ENCODE measurements at places on chromosomes 2 and 18.

DNA sequence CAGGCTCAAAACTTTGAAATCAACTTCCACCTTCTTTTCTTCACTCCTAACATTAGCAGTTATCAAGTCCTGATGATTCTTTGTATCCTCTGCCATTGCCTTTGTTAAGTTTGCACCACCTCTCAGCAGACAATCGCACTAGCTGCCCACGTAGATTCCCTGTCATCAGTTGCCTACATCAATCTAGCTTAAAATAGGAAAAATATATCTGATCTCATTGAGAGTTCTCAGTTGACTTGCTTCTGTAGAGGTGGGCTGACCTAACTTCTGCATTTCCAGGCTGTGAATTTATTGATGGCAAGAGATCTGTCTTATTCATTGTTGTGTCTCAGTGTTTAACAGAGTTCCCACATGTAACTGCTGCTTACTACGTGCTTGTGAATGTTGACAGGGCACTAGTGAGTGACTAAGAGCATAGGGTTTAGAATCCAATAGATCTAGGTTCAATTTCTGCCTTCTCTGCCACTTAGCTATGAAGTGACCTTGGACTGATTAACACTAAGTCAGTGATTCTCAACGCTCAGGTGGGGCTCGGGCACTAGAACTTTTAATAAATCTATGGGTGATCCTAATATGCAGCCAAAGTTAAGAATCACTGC lies 3.7 kb upstream of the INSIG2 start:
- no peaks in the 10 kb centered on the region for H3K36me3 ChIP-seq
- DNase-seq: no peak
- peaks cover 30% of the 10 kb centered on the region for H3K4me1 ChIP-seq
- H3K4me3 ChIP-seq: no peak overlapping the region
- H3K27ac ChIP-seq: no peak overlapping the region
- H3K27me3 ChIP-seq: no peaks in the 10 kb centered on the region

DNA sequence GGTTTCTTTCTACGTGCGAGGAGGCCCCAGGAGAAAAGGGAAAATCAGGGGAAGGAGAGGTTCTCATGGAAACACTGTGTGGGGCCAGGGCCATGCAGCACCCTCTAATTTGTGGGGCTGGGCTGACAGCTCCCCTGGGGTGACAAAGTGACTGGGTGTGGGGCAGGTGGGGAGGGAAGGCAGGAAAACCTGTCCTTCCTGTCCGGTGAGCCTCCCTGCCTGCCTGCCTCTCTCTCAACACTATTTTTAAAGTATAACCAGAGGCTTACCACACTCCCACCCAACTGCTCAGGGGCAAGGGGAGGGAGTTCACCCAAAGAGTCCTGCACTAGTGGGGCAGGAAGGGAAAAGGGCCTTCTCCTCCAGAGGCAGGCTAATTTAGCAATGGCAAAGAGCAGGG lies 10.5 kb upstream of the EPAS1 start:
- no peak overlapping the region for H3K4me3 ChIP-seq
- peaks cover 15% of the 10 kb centered on the region for H3K4me1 ChIP-seq
- no peak for DNase-seq
- no peaks in the 10 kb centered on the region for H3K36me3 ChIP-seq
- H3K27me3 ChIP-seq: no peaks in the 10 kb centered on the region

DNA sequence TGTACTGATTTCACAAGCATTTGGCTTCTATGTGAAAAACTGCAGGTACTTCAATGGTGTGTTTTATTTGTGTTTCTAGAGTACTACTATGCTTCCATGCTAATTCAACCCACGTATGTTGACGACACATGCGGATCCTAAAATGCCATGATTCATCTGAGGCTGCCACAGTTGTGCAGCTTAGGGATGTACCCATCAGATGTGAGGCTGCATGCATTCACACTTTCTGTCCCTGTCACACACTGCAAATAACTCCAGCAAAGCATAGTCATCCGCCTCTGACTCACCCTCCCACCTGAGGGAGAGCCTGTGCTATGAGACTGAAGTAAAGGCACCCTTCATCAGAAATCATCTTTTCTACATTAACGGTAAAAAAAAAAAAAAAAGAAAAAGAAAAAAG lies 22.1 kb upstream of the SERTAD2 start:
- no peaks in the 10 kb centered on the region for H3K36me3 ChIP-seq
- no peak for DNase-seq
- H3K4me3 ChIP-seq: no peak overlapping the region
- no peaks in the 10 kb centered on the region for H3K27me3 ChIP-seq
- peaks cover 18% of the 10 kb centered on the region for H3K4me1 ChIP-seq

GRCh38 chr2:1791685-1792435 lies 47.5 kb upstream of the PXDN start:
- DNase-seq: no peak
- peaks cover 13% of the 10 kb centered on the region for H3K4me1 ChIP-seq
- no peak overlapping the region for H3K27ac ChIP-seq
- H3K4me3 ChIP-seq: no peak overlapping the region

DNA sequence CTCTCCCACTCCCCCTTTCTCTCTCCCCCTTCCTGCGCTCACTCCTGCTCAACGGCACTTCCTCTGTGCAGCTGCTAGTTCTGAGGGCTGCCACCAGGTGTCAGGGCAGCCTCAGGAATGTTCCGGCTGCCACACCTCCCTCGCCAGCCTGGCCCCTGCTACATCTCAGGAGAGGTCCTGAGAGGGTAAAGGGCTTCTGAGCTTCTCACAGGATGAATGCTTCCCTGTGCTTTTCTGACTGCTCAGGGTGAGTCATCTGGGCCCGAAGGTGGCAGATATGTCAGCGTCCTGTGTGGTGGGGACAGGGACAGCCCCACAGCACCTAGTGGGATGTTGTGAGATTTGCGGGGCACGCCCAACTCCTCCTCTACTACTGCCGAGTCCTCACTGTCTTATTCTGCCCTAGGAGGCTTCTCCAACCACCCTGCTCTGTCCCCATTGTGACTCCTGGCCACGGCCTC lies 49.0 kb downstream of the PLEKHB2 start:
- H3K4me1 ChIP-seq: peaks cover 11% of the 10 kb centered on the region
- no peaks in the 10 kb centered on the region for H3K27me3 ChIP-seq
- peaks cover 14% of the 10 kb centered on the region for H3K36me3 ChIP-seq
- peak; percentile 75 for DNase-seq

- no peak overlapping the region for H3K4me3 ChIP-seq
- no peak overlapping the region for H3K27ac ChIP-seq
- peaks cover 31% of the 10 kb centered on the region for H3K4me1 ChIP-seq
- no peaks in the 10 kb centered on the region for H3K27me3 ChIP-seq
- H3K36me3 ChIP-seq: no peaks in the 10 kb centered on the region
Observed at GRCh38 chr18:73688851-73689711, 458.6 kb downstream of the FBXO15 start.

- peaks cover 4% of the 10 kb centered on the region for H3K36me3 ChIP-seq
- H3K4me1 ChIP-seq: no peaks in the 10 kb centered on the region
- DNase-seq: no peak
- no peaks in the 10 kb centered on the region for H3K27me3 ChIP-seq
Observed at GRCh38 chr2:86700690-86701089, 19.4 kb upstream of the RMND5A start.

DNA sequence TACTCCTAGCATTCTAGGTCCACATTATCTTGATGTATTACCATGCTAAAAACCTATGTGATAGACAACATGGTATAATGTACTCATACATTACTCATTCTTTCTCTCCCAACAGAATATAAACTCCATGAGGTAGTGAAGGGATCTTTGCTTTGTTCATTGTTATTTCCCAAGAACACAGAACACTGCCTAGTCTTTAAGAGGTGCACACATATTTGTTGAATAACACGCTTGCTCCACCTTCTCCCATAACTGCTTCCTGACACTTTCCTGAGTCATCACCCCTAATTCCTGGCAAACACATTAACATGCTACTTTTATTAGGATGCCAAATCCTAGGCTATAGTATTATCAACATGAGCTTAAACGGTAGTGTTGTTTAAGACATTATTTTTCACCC lies 41.3 kb downstream of the REV1 start:
- no peaks in the 10 kb centered on the region for H3K27me3 ChIP-seq
- peaks cover 28% of the 10 kb centered on the region for H3K36me3 ChIP-seq
- no peak overlapping the region for H3K27ac ChIP-seq
- H3K4me3 ChIP-seq: no peak overlapping the region
- H3K4me1 ChIP-seq: peaks cover 6% of the 10 kb centered on the region

GRCh38 chr2:37645362-37645761 lies 26.1 kb downstream of the CDC42EP3 start:
- H3K4me1 ChIP-seq: peaks cover 23% of the 10 kb centered on the region
- H3K27ac ChIP-seq: no peak overlapping the region
- H3K36me3 ChIP-seq: peaks cover 58% of the 10 kb centered on the region

DNA sequence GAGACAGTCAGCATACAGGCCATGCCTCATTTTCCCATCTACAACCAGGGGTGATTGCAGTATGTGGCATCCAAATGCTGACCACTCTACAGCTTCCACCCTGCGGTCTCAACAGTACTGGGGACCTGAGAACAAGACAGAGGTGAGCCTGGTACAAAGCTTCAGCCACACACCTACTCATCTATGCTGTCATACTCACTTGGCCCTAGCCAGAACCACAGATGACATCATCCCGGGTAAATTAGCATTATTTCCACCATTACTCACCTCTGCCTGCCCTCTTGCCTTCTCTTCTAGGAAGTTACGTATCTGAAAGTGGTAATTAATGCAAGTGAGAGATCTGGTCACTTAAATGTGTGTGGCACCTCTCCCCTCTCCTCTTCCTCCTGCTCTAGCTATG lies 208.2 kb upstream of the ARL4C start:
- peaks cover 26% of the 10 kb centered on the region for H3K27me3 ChIP-seq
- no peak overlapping the region for H3K27ac ChIP-seq
- no peak for DNase-seq

GRCh38 chr2:101361121-101361520 lies 26.2 kb downstream of the CREG2 start:
- H3K27me3 ChIP-seq: no peaks in the 10 kb centered on the region
- H3K27ac ChIP-seq: no peak overlapping the region
- no peak overlapping the region for H3K4me3 ChIP-seq
- DNase-seq: no peak
- no peaks in the 10 kb centered on the region for H3K36me3 ChIP-seq

DNA sequence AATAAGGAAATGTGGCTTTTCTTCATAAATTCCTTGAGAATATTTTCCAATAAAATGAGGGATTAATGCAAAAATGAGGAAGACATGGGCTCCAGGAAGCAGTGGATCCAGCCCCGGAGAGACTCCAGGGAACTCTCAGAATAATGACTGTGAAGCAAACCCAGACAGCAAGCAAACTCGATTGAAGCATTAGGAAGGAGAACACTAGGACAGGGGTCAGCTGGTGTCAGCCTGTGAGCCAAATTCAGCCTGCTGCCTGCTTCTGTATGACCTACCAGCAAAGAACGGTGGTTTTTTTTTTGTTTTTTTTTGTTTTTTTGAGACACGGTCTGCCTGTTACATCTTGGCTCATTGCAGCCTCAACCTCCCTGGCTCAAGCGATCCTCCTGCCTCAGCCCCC lies 274.3 kb upstream of the FBXO11 start:
- DNase-seq: no peak
- H3K4me3 ChIP-seq: no peak overlapping the region
- no peaks in the 10 kb centered on the region for H3K27me3 ChIP-seq
- peaks cover 2% of the 10 kb centered on the region for H3K36me3 ChIP-seq

GRCh38 chr2:100394111-100394641 lies 23.3 kb downstream of the CHST10 start:
- H3K36me3 ChIP-seq: peaks cover 30% of the 10 kb centered on the region
- H3K27ac ChIP-seq: no peak overlapping the region
- H3K4me3 ChIP-seq: no peak overlapping the region
- H3K27me3 ChIP-seq: no peaks in the 10 kb centered on the region

DNA sequence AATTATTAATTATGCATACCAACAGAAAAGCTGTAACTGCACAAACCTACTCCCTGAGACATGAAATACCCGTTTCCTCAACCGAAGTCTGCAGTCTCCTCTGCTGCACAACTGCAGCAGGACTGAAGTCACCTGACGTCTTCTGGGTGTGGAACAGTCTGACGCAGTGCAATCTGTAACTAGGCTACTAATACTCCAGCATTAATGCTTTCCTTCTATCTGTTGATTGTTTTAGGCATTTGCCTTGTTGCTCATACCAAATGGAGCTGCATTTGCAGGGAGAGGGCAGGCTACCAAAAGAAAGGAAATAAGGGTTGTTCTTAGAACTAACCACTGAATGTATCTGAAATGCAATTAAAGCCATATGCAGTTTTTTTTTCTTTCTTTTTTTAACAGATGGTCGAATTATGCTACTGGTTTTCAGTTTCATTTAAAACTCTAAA lies 40.1 kb downstream of the RTN4 start:
- no peak overlapping the region for H3K4me3 ChIP-seq
- DNase-seq: no peak
- peak overlapping the region; percentile 76 for H3K27ac ChIP-seq
- peaks cover 75% of the 10 kb centered on the region for H3K4me1 ChIP-seq
- no peaks in the 10 kb centered on the region for H3K36me3 ChIP-seq

DNA sequence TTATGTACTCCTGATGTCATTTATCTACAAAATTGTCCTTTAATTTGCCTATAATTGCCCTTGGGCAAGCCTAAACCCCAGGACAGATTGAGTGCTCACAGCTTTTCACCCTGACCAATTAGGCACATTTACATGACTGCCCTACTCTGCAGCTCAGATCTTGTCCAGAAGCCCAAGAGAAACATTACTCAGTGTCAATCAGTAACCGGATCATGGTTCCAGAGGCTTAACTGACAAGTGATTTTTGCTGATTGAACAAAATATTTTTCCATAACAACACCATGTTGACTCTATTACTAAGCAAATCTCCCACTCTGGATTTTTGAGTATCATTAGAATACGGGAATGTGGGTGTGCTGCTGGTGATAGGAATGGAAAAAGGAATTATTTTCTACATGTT lies 465.4 kb upstream of the TNP1 start:
- no peak overlapping the region for H3K27ac ChIP-seq
- DNase-seq: no peak
- peaks cover 2% of the 10 kb centered on the region for H3K36me3 ChIP-seq

DNA sequence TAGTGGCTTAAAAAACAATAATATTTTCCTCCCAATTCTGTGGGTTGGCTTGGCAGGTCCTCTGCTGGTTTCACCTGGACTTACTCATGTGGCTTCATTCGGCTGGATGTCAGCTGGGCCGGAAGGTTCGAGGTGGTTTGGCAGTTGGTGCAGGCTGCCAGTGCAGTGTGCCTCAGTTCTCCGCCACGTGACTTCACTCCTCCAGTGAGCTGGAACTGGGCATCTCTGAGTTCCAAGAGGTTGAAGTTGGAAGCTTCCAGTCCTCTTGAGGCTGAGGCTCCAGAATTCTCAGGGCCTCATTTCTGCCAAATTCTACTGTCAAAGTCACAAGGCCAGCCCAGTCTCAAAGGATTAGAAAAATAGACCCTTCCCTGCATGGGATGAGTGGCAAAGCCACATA lies 83.4 kb upstream of the B3GNT7 start:
- H3K4me1 ChIP-seq: peaks cover 2% of the 10 kb centered on the region
- peaks cover 16% of the 10 kb centered on the region for H3K36me3 ChIP-seq
- DNase-seq: no peak

DNA sequence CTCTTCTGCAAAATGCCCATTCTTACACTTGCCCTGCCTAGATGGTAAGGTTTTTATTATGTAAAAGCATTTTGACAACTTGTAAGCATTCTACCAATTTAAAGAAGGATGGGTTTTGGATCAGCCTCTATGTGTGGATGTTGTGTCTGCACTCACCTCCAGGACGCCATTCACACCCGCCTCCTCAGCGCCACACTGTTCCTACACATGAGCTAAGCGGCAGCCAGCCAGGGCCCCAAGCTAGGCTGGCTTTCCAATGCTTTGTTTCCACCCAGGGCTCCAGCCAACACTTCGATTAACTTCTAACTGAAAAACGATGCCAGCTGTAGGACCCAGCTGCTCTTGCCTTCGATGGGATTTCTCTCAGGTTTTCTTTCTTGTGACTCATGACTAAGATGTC lies 73.3 kb upstream of the FZD7 start:
- DNase-seq: no peak
- H3K27ac ChIP-seq: peak overlapping the region; percentile 1
- peaks cover 10% of the 10 kb centered on the region for H3K36me3 ChIP-seq
- peaks cover 42% of the 10 kb centered on the region for H3K4me1 ChIP-seq
- H3K27me3 ChIP-seq: no peaks in the 10 kb centered on the region

Measured in WTC11 (cell line).